ENCODE measurements at places on chromosomes 1 and 21. TPM values are rescaled to one million over a fixed set of nuclear protein-coding genes. Genes with fewer than 3 reads are reported as not detected.

- no peak overlapping the region for H3K4me3 ChIP-seq
- DNase-seq, result no peak
- no peaks in the 10 kb centered on the region for H3K27me3 ChIP-seq
- no peaks in the 10 kb centered on the region for H3K4me1 ChIP-seq
Measured at GRCh38 chr1:17874231-17874630, 119.1 kb downstream of the ACTL8 start.

- H3K27ac ChIP-seq, result no peak overlapping the region
- no peak overlapping the region for H3K4me3 ChIP-seq
- H3K27me3 ChIP-seq, result no peaks in the 10 kb centered on the region
- DNase-seq, result no peak
Measured at GRCh38 chr1:94265011-94265422, 27.6 kb upstream of the ARHGAP29 start.

- no peaks in the 10 kb centered on the region for H3K4me1 ChIP-seq
- H3K36me3 ChIP-seq, result no peaks in the 10 kb centered on the region
- H3K27ac ChIP-seq, result peak overlapping the region; percentile 12
- DNase-seq, result no peak
Measured at GRCh38 chr1:240646571-240647240, 34.8 kb upstream of the GREM2 start.

- peaks cover 11% of the 10 kb centered on the region for H3K36me3 ChIP-seq
- no peaks in the 10 kb centered on the region for H3K4me1 ChIP-seq
- no peak overlapping the region for H3K27ac ChIP-seq
- H3K4me3 ChIP-seq, result no peak overlapping the region
- H3K27me3 ChIP-seq, result no peaks in the 10 kb centered on the region
Measured at GRCh38 chr21:33247599-33247998, 17.9 kb downstream of the IFNAR2 start.

DNA sequence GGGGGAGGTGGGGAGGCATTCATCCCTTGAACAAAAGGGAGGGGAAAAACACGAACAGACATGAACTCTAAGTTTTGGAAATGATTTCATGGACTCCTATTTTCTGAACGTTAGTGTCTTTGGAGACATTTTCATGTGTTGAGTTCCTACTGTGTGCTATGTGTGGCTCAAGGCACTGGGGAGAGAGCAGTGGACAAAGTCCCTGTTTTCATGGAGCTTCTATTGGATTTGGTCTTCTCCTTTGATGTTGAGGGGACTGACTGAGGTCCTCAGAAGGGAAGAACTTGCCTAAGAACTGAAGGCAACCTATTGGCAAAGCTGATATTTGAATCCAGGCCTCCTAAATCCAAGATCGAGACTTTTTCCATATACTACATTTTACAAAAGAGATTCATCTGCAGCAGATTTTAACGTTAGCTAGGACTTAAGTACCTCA, 30.4 kb downstream of the JUN start:
- no peaks in the 10 kb centered on the region for H3K36me3 ChIP-seq
- peaks cover 4% of the 10 kb centered on the region for H3K4me1 ChIP-seq
- H3K27ac ChIP-seq, result peak overlapping the region; percentile 66
- DNase-seq, result no peak
- no peaks in the 10 kb centered on the region for H3K27me3 ChIP-seq
- H3K4me3 ChIP-seq, result no peak overlapping the region

DNA sequence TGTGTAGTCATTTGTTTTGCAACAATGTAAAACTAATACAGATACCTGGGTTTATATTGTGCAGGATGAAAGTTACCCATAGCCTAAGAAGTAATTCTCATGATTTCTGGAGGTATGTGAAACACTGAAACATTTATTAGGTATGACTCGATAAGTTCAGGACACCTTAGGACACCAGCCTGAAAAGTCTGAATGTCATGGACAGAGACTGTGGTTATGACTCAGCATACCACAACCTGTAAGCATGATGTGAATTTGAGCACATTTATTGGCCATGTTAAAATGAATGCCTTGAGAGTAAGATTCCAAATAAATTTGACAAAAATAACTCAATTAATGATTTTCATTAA, 1471.7 kb upstream of the B3GALT2 start:
- no peaks in the 10 kb centered on the region for H3K27me3 ChIP-seq
- DNase-seq, result no peak

- no peak for DNase-seq
- no peaks in the 10 kb centered on the region for H3K36me3 ChIP-seq
- no peak overlapping the region for H3K27ac ChIP-seq
- H3K4me3 ChIP-seq, result no peak overlapping the region
Measured at GRCh38 chr1:1206966-1207531, 657 bp upstream of the TNFRSF18 start.

DNA sequence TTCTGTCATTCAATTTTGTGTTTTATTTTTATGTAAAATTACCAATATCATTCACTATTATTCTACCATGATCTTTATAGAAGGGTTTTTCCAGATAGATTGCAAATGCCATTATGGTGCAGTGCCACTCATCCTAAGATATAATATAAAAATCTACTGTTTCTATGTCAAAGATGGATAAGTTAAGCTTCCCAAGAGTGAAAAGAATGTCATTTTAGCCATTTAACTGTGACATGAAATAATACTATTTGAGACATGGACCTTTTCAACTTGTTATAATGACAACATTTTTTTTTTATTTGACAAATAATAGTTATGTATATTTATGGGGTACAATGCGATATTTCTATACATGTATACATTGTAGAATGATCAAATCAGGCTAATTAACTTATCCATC, 224.3 kb downstream of the RPS6KC1 start:
- DNase-seq, result no peak
- H3K4me1 ChIP-seq, result no peaks in the 10 kb centered on the region
- no peak overlapping the region for H3K4me3 ChIP-seq
- H3K36me3 ChIP-seq, result no peaks in the 10 kb centered on the region

DNA sequence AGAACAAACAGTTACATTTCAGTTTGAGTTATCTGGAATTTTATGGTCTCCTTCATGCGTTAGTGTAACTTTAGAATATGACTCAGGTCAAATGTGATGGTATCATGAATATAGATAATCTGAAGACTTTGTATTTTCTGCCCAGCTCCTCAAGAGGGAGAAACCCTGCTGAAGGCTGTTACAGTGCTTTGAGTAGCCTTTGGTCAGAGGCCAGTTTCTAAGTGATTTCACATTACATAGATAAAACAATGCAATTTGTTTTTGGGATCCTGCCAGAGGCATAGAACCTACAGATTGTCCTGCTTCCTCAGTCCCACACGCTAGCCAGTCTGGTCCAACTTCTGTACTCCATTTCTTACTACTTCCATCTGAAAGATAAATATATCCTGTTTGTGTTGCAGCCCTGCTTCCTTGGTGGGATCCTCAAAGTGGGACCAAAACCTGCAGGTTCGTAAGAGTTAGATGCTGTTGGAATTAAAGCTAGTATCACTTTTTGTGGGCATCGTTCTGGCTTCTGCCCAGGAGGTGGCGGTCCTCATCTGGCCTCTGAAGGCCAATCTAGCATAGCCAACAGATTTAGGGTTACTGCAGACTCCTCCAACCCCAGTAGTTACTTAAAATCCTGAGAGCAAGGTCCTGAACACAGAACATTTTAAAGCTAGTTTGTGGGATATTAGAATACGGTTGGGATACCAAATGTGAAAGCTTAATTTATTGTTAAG, 645.8 kb upstream of the USP24 start:
- no peak overlapping the region for H3K27ac ChIP-seq
- DNase-seq, result no peak
- no peaks in the 10 kb centered on the region for H3K36me3 ChIP-seq

DNA sequence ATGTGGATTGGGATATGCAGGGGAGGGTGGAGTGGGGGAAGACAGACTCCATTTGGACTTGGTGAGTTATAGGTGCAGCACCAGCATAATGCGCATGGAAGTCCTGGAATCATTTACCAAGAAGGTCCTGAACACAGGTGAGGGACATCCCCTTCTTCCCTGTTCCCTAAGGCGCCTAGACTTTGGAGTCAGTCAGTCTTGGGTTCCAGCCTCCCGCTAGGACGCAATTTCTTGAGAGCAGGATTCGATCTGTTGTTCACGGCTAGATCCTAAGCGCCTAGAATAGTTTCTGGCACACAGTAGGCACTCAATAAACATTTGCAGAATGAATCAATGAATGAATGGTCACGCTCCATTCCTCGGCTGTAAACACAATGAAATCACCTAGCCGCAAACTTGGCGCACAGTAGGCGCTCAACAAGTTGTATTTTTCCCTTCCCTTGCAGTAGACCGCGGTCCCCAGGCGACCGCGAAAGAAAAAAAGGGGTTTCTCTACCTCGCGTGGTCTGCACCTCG, 1.0 kb upstream of the AK4 start:
- no peaks in the 10 kb centered on the region for H3K36me3 ChIP-seq
- H3K4me1 ChIP-seq, result no peaks in the 10 kb centered on the region
- peak overlapping the region; percentile 97 for H3K4me3 ChIP-seq
- no peaks in the 10 kb centered on the region for H3K27me3 ChIP-seq

DNA sequence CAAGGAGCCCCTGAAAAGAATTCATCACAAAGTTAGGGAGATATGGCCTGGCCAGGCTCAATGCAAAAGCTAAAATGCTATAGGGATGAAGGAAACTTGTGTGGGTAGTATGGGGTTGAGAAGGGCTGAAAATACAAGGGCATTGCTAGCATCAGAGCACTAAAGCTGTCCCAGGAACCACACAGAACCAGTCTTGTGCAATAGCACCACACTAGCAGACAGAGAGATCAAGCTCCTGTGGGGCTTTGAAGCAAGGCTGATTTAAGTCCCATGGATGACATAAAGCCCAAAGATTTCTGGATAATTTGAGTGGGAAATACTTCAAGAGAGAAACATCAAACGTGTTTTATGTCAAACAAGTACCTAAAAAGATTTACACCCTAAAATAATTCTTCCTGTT, 97.1 kb downstream of the VAV3 start:
- no peaks in the 10 kb centered on the region for H3K27me3 ChIP-seq
- no peak overlapping the region for H3K4me3 ChIP-seq
- no peaks in the 10 kb centered on the region for H3K36me3 ChIP-seq
- no peak overlapping the region for H3K27ac ChIP-seq

DNA sequence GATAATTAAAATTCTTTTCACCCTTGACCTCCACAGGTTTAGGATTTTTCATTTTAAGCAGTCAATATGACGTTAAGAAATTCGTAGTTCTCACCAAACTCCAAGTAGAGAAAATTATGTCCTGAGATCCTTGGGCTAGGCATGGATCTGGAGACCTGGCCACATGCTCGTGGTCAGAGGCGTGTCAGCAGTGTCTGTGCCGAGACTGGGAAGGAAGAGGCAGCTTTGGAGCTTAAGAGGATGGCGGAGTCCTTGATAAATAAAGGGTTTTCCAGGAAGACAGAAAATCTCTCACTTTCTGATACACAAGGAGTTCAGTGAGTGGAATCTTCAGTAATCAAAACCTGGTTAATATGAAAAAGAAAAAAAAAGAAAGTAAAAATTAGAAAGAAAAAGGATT, 17.0 kb downstream of the RHOU start:
- H3K4me1 ChIP-seq, result no peaks in the 10 kb centered on the region
- H3K27ac ChIP-seq, result no peak overlapping the region
- H3K4me3 ChIP-seq, result no peak overlapping the region
- DNase-seq, result no peak
- no peaks in the 10 kb centered on the region for H3K36me3 ChIP-seq
- H3K27me3 ChIP-seq, result no peaks in the 10 kb centered on the region

GRCh38 chr21:20311234-20311787, 686.9 kb upstream of the NCAM2 start:
- no peak overlapping the region for H3K4me3 ChIP-seq
- no peak for DNase-seq
- H3K27ac ChIP-seq, result no peak overlapping the region
- no peaks in the 10 kb centered on the region for H3K4me1 ChIP-seq
- no peaks in the 10 kb centered on the region for H3K27me3 ChIP-seq
- H3K36me3 ChIP-seq, result no peaks in the 10 kb centered on the region

- H3K36me3 ChIP-seq, result no peaks in the 10 kb centered on the region
- H3K4me3 ChIP-seq, result no peak overlapping the region
- no peak overlapping the region for H3K27ac ChIP-seq
- DNase-seq, result no peak
- no peaks in the 10 kb centered on the region for H3K4me1 ChIP-seq
- H3K27me3 ChIP-seq, result no peaks in the 10 kb centered on the region
Measured at GRCh38 chr1:28933277-28933676, 18.9 kb downstream of the EPB41 start.

DNA sequence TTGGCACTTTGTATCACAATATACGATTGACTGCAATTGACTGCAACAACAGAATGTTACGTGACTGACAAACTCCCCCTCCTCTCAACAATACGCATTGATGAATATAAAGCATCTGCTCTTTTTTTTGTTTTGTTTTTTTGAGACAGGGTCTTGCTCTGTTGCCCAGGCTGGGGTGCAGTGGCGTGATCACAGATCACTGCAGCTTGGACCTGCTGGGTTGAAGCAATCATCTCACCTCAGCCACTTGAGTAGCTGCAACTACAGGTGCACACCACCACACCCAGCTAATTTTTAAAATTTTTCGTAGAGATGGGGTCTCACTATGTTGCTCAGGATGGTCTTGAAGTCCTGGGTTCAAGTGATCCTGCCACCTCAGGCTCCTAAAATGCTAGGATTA, 21.3 kb upstream of the CEP85 start:
- no peaks in the 10 kb centered on the region for H3K27me3 ChIP-seq
- no peak overlapping the region for H3K27ac ChIP-seq
- H3K36me3 ChIP-seq, result no peaks in the 10 kb centered on the region
- DNase-seq, result no peak
- no peak overlapping the region for H3K4me3 ChIP-seq

CHI3L2 gene
- 9.5 TPM for total RNA-seq

E2F2 gene
- 0.73 TPM for total RNA-seq

RERE gene
- 65.8 TPM for total RNA-seq

GPX7 gene
- 20.3 TPM for total RNA-seq

NT5C1A gene
- not detected for total RNA-seq

KRTAP22-1 gene
- total RNA-seq, result not detected

FALEC gene
- total RNA-seq, result 2.2 TPM

SPAG17 gene
- total RNA-seq, result 6.9 TPM
